ENCODE measurements at places on chromosomes 13 and 19. TPM values are rescaled to one million over a fixed set of nuclear protein-coding genes. Genes with fewer than 3 reads are reported as not detected.

The LSR gene
- 6.9 TPM for total RNA-seq

The ZBTB45 gene
- 9.8 TPM for total RNA-seq

The S1PR4 gene
- 60.4 TPM for total RNA-seq

The ZNF548 gene
- 96.9 TPM for total RNA-seq

All from natural killer cell (primary cell).